ENCODE measurements at places on chromosomes 4 and X. TPM values are rescaled to one million over a fixed set of nuclear protein-coding genes. Genes with fewer than 3 reads are reported as not detected.

- DNase-seq = no peak
- no peak overlapping the region for H3K27ac ChIP-seq
- no peaks in the 10 kb centered on the region for H3K36me3 ChIP-seq
- H3K4me3 ChIP-seq = no peak overlapping the region
Observed at GRCh38 chrX:74179071-74179470, 124.9 kb upstream of the ZCCHC13 start.

- no peaks in the 10 kb centered on the region for H3K36me3 ChIP-seq
- H3K4me3 ChIP-seq = no peak overlapping the region
- no peaks in the 10 kb centered on the region for H3K4me1 ChIP-seq
- H3K27me3 ChIP-seq = peaks cover 7% of the 10 kb centered on the region
Observed at GRCh38 chr4:88866862-88867550, 169.4 kb upstream of the NAP1L5 start.

DNA sequence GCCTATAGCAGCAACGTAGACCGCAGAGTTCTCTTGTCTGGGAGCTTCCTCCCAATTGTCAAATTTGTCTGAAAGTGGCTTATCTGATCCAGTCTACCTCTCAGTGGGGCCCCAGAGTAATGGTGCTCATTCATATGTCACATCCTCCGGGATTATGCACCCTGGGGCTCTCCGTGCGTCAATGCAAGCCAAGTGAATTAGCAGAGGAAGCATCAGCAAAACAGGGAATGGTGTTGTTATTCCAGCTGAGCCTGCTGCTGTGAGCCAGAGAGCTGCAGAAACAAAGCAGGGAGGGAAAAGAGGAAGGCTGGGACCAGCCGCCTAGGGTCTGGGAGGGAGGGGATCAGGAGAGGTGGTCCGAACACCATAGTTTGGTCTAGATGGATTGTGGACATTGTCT lies 95.2 kb downstream of the CLNK start:
- peaks cover 17% of the 10 kb centered on the region for H3K4me1 ChIP-seq
- H3K4me3 ChIP-seq = no peak overlapping the region
- H3K36me3 ChIP-seq = no peaks in the 10 kb centered on the region
- no peaks in the 10 kb centered on the region for H3K27me3 ChIP-seq
- no peak for DNase-seq
- H3K27ac ChIP-seq = no peak overlapping the region

DNA sequence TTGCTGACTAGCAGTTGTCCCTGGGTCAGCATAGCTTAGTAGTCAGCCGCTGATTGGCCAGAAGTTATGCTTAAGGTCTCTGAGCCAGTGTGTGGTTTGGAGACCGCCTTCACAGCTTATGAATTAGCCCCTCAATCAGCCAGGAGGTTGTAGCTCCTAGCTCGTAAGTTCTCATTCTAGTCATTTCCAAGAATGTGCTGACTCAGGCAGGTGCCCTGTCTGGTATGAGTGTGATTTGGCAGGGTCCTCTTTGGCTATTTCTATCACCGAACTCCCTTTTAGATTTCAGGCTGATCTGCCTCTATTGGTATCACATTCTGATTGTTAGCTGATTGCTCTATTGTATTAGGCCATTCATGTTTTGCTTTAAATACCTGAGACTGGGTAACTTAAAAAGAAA lies 33.1 kb downstream of the NUDT11 start:
- H3K27ac ChIP-seq = no peak overlapping the region
- H3K4me1 ChIP-seq = no peaks in the 10 kb centered on the region
- no peak overlapping the region for H3K4me3 ChIP-seq
- H3K36me3 ChIP-seq = no peaks in the 10 kb centered on the region
- no peak for DNase-seq
- H3K27me3 ChIP-seq = no peaks in the 10 kb centered on the region

GRCh38 chrX:45852884-45853283 lies 652.2 kb upstream of the DIPK2B start:
- peaks cover 25% of the 10 kb centered on the region for H3K4me1 ChIP-seq
- H3K36me3 ChIP-seq = peaks cover 23% of the 10 kb centered on the region
- DNase-seq = no peak

DNA sequence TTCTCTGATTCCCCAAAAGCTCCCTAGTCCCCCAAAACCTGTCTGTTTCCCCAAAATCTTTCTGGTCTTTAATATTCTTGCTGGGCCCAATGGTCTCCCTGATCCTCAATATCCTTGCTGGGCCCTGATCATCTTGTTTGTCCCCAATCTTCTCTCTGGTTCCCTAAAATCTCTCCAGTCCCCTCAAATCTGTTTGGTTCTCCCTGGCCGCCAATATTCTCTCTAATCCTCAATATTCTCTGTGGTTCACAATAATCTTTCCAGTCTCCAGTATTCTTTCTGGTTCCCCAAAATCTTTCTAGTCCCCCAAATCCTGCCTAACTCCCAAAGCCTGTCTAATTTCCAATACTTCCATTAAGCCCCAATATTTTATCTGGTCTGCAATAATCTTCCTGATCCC lies 18.5 kb downstream of the P2RY8 start:
- no peak overlapping the region for H3K4me3 ChIP-seq
- H3K27me3 ChIP-seq = no peaks in the 10 kb centered on the region
- H3K4me1 ChIP-seq = peaks cover 46% of the 10 kb centered on the region
- peak overlapping the region; percentile 23 for H3K27ac ChIP-seq

DNA sequence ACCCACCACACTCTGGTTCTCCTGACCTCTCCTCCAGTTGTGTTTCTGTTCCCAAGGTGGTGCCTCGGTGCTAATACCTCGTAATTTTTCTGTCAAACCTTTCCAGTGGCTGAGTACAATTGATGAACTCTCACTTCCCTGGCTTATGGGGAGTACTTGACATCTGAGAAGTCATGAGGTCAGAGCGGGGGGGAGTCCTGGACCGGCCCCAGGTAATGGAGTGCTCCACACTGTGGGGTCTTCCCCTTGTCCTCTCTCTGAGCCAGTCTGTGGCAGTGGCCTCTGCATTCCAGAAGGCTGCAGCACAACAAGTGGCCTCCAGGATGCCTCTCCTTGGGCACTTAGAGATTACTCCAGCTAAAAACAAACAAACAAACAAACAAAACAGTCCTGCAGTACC lies 122.5 kb upstream of the TRIM2 start:
- peaks cover 17% of the 10 kb centered on the region for H3K4me1 ChIP-seq
- peaks cover 28% of the 10 kb centered on the region for H3K27me3 ChIP-seq
- H3K4me3 ChIP-seq = no peak overlapping the region
- H3K36me3 ChIP-seq = no peaks in the 10 kb centered on the region

DNA sequence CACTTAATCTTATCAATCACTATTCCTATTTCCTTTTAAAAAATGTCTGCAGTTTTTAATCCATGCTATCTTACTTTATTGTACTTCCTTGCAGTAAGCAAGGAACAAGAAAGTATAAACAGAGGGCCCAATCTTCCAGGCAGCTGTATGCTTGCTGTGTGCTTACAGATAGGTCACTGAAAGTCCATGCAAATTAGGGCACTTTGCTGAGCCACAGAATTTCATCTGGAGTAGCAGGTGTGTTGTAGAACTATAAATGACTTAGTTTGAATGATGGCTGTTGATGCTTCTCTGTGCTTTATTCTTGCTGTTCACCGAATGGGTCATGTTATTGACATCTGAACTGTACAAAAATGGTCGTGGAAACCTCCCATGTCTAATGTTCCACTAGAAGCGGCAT lies 154.6 kb downstream of the ATOH1 start:
- H3K27me3 ChIP-seq = no peaks in the 10 kb centered on the region
- no peak for DNase-seq
- H3K36me3 ChIP-seq = no peaks in the 10 kb centered on the region
- no peak overlapping the region for H3K4me3 ChIP-seq

DNA sequence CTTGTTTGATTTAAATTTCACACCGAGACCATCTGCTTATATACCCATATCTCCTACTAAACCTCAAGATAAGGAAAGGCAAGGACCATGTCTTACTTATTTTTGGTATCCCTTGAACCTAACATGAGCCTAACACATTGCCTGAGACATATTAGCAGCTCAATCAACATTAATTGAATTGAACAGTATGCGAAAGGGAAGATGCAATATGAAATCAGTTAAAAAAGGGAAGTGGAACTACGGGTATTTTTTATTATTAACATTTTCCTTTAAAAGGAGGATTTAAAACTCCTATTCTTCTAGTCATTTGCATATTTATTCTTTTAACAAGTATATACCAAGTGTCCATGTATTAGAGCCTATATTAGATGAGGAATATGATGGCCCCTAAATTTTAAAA lies 197.0 kb downstream of the CAMK2D start:
- no peak overlapping the region for H3K27ac ChIP-seq
- DNase-seq = no peak
- H3K4me3 ChIP-seq = peak overlapping the region; percentile 64
- peaks cover 40% of the 10 kb centered on the region for H3K4me1 ChIP-seq
- peaks cover 29% of the 10 kb centered on the region for H3K36me3 ChIP-seq

Gene INTU
- total RNA-seq = not detected

Gene PAGE2B
- total RNA-seq = 0.45 TPM

Gene SAT1
- total RNA-seq = 59.9 TPM

Gene CENPI
- 19.4 TPM for total RNA-seq

Gene FAM47A
- not detected for total RNA-seq

Data from activated CD4-positive, alpha-beta T cell treated with anti-CD3 and anti-CD28 coated beads, Interleukin-2, amount 10 ng/mL, durations not matched to agents 24 days and 14 days (primary cell).